ENCODE measurements at places on chromosomes 5 and 9. TPM values are rescaled to one million over a fixed set of nuclear protein-coding genes. Genes with fewer than 3 reads are reported as not detected.

SYK gene
- total RNA-seq, result not detected

DNA sequence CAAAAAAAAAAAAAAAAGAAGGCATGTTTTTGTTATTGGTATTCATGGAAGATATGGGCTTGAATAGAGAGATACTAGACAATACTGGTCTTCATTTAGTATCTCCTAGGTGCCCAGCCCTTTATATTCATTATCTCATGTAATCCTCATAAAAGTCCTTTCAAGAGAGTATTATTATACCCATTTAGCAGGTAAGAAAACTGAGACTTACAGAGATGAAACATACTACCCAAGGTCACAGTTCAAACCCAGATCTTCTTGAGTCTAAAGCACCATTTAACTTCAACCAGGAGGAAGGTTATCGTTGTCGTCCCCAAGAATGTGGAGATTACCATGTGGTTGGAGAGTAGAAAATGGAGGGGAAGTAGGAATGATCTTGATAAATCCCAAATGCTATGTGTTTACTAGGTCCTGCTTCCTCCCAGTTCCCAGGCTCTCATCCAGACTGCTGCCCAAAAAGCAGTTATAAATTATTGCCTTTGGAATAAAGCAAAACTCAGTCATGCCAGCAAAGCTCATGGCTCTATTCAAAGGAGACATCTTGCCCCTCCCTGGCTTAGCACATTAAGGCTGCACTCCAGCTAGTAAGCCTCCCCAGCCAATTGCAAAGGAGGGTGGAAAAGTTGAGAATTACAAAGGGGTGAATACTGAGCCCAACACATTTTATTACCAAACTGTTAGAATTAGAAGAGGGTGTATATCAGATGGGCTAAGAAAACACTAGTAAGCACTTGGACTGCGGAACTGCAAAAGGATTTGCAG, 163.9 kb downstream of the PIK3R1 start:
- no peak for DNase-seq

FOXD4L5 gene
- total RNA-seq, result not detected

NR2F1 gene
- 14.0 TPM for total RNA-seq

GRCh38 chr5:123786411-123786810, 274.4 kb downstream of the CSNK1G3 start:
- DNase-seq, result no peak

DNA sequence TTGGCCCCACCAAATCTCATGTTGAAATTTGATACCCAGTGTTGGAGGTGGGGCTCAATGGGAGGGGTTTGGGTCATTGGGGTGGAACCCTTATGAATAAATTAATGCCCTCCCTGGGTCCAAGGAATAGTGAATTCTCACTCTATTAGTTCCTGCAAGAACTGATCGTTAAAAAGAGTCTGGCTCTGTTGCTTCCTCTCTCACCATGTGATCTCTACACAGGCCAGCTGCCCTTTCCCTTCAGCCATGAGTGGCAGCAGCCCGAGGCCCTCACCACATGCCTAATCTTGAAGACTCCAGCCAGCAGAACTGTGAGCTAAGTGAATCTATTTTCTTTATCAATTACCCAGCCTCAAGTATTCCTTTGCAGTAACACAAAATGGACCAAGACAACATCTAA, 106.0 kb downstream of the CAAP1 start:
- DNase-seq, result no peak

- DNase-seq, result no peak
Observed at GRCh38 chr5:124052201-124052600, 540.2 kb downstream of the CSNK1G3 start.

DNA sequence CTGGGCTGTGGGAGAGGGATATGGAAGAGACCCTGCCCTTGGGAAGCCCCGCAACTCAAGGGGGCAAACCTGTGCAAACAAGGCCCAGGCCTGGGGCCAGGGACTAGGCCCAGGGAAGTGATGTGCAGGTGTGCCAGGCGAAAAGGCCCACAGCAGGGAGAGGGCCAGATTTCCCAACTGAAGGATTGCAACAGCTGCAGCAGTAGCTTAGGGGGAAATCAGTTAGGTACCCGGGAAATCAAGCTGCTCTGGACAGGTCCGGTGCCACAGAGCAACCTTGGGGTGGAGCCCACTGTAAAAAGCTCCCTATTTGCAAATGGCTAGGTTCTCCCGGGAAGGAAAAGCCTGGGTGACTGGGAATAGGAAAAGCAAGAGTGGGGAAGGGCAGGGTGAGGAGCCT, 10.4 kb downstream of the GRIN1 start:
- no peak for DNase-seq

DNA sequence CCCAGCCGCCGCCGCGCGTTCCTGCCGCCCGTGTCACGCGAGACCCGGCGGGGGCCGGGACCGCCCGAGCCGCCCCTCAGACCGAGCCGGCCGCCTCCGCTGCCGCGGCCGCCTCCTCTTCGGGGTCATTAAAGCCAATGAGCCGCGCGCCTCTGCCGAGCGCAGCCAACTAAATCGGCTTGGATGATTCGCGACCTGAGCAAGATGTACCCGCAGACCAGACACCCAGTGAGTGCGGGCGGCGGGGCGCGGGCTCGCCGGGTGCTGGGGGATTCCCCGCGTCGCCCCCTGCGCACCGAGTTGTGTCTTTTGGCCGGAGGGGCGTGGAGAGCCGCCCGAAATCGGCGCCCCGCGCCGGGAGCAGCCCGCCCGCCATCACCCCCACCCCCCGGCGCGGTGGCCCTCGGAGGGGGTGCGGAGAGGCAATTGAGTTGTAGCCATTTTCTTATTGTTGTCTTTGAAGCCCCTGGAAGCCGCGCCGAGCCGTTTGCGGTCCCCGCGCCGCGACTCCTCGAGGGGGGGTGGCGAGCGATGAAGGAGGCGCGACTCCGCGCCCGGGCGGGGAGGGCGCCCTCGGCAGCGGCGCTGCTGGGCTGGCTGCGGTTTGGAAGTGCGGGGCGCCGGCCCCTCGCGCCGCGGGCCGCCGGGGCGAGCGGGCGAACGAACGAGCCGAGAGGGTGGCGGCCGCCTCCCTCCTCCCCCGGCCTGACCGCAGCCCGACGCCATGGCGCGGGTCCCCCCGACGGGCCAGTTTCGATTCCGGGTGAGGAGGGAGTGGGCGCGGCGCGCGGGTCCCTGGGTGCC, 1.0 kb downstream of the TLE4 start:
- no peak for DNase-seq

GRCh38 chr9:19378647-19379046, 1.4 kb downstream of the RPS6 start:
- DNase-seq, result no peak

GRCh38 chr5:164504141-164504772, 998.8 kb downstream of the MAT2B start:
- peak; percentile 34 for DNase-seq

DNA sequence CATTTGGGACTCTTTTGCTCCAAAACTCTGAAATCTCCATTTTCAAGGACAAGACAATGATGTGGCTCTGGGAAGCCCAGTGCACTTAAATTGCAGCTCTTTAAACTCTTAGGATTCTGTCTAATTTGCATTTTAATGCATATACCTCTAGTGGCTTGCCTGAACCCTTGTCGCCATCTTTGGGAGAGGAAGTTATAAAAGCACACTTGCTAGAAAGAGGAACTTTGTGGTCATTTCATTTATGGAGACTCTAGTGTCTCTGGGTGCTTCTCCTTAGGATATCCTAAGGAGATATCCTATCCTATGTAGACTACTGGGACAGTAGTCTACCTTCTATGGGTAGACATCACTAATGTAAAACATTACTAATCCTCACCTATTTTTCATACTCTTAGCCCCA, 77.3 kb upstream of the SLC1A3 start:
- no peak for DNase-seq

ZNF454 gene
- total RNA-seq, result not detected

DNA sequence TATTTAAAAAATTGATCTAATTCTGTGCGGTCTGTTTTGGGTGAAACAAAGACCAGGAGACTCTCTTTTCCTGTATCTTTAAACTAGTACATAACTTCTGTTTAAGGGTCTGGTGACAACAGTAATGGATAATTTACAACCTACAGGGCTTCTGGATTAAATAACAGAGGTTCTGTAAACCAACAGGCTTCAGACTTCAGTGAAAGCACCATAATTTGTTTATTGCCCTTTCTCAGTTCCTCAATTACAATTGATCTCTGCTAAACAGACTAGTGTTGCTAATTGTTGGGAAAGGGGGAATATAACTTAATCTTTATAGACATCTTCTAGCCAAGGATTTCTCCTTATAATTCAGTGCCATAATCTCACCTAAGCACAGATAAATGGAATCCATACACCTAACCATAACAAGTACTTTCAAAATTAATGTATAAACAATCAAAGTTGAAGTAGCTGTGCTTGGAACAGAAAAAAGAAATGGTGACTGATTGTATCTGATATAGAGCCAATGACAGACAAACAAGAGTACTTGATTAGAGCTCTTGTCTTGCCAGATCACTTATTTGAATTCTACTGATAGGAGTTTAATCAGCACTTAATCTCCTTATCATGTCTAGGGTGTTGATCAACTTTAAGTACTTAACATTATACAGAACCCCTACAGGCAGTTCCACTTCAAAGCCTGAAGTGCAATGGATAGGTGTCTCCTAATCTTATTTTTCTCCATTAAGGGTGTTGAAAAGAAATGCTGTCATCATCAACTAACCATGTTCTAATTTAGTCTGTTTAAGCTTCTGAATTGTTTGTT, 536.0 kb downstream of the NR2F1-AS1 start:
- no peak for DNase-seq

MARVELD2 gene
- total RNA-seq, result 15.4 TPM

DNA sequence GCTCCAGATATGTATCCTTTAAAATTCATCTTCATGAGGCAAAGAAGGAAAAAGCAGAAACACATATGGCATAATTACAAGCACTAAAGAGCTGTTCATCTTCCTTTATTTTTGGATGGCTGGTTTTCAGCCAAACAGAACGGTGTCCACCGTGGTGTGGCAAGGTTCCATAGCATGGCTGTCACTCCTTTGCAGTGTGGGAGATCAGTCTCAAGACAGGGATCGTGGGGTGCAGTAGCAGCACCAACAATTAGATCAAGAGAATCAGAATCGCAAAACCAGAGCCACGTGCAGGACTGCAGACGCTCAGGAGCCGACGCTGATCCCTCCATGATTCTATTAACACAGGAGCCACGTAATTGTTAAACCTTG, 79.5 kb downstream of the SEMA4D start:
- DNase-seq, result no peak

DNA sequence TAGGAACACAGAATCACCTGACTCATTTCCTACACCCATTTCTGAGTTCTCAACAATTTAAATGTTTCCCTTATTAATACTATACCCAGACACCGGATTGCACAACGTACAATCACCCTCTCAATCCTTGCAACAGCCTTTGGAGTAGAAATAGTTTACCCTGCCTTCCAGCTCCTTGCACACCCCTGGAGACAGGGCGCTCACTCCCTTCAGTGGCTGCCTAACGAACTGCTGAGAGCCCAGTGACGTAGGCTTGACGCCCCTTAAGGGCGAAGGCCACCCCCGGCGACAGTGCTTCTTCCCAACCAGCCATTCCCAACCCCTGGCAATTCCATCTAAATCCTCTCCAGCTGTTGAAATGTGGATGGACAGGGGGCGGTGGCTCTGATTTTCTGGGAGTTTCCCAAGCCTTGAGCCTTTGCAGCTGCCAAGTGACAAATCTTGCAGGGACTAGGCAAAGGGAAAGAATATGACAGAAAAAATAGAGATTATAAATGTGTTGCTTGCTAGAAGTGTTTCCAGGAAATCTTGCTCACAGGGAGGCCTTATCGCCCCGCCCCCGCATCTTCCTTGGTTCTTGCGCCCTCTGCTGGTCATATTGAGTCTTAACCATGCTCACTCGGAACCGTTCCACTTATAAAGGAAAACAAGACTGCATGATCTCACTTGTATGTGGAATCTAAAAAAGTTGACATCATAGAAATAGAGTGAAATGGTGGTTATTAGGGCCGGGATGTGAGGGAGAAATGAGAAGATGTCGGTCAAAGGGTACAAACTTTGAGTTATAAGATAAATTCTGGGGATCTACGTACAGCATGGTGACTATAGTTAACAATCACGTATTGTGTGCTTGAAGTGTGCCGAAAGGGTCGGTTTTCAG, 7.6 kb upstream of the BARX1 start:
- peak; percentile 66 for DNase-seq

- no peak for DNase-seq
Observed at GRCh38 chr5:75381456-75381855, 44.4 kb downstream of the HMGCR start.

DNA sequence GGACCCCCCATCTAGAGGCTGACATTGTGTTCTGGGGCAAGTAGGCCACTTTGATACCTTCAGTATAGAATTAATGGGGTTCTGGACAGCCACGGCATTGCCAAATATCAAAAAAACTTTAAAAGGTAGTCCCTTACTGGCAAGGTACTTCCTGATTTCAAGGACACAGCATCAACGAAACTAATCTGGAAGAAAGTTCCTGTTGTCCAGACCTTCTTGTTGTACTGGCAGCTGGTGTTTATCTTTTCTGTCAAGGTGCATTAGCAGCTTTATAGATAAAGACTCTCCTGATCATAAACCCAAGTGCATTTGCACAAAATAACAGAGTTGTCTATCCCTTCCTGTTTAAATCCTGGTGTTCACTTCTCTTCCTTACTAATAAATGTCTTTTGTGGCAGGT, 23.7 kb upstream of the GOLGA1 start:
- no peak for DNase-seq

GRCh38 chr9:123796094-123796493, 133.8 kb downstream of the DENND1A start:
- DNase-seq, result no peak

GRCh38 chr5:87754009-87754757, 341.5 kb upstream of the CCNH start:
- no peak for DNase-seq

GDNF gene
- total RNA-seq, result 0.46 TPM

SCGB3A1 gene
- total RNA-seq, result not detected

GRCh38 chr5:138252944-138253343, 21.5 kb downstream of the GFRA3 start:
- no peak for DNase-seq

THBS4 gene
- 0.60 TPM for total RNA-seq

DNA sequence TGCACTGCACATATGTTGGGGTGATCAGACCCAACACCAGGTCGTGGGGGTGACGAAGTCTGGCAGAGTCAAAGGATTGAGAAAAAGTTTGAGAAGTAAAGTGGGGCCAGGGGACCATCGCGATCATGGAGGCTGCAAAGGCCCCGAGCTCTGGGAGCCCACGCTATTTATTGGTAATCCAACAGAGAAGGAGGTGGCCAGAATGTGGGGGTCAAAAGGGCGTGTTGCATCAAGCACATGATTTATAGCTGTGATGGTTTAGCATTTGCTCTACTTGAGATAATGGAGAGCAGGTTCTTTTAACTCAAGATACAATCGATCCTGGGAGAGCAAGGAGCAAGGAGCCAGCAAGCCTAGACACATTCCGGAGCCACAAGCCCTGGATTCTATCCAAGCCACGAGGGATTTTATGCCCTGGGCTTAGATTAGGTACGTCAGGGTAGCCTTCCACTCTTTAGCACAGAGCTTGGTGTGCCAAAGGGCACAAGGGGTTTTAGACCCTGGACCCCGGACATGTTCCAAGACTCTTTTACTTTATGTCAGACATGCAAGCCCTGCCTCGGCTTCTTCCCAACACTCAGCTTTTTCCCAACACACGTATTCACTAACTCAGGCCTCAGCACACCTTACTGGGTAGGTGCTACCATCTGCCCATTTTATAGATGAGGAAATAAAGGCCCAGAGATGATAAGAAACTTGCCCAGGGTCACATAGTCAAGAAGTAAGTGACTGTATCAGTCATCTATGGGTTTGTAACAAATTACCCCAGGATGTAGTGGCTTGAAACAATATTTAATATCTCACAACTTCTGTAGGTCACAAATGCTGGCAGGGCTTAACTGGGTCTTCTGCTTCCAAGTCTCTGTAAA, 39.5 kb downstream of the NSUN2 start:
- DNase-seq, result no peak

GRCh38 chr9:87527211-87527916, 29.7 kb downstream of the DAPK1 start:
- no peak for DNase-seq

GRCh38 chr5:55226934-55227663, at the start of gene MCIDAS:
Gene MCIDAS (minus strand): TSS chr5:55227315. CDS start chr5:55227138, 177 bp downstream.
- DNase-seq, result no peak
